Keratinocyte (primary cell): ENCODE measurements at places on chromosomes 1 and 21. TPM values are rescaled to one million over a fixed set of nuclear protein-coding genes. Genes with fewer than 3 reads are reported as not detected.

DNA sequence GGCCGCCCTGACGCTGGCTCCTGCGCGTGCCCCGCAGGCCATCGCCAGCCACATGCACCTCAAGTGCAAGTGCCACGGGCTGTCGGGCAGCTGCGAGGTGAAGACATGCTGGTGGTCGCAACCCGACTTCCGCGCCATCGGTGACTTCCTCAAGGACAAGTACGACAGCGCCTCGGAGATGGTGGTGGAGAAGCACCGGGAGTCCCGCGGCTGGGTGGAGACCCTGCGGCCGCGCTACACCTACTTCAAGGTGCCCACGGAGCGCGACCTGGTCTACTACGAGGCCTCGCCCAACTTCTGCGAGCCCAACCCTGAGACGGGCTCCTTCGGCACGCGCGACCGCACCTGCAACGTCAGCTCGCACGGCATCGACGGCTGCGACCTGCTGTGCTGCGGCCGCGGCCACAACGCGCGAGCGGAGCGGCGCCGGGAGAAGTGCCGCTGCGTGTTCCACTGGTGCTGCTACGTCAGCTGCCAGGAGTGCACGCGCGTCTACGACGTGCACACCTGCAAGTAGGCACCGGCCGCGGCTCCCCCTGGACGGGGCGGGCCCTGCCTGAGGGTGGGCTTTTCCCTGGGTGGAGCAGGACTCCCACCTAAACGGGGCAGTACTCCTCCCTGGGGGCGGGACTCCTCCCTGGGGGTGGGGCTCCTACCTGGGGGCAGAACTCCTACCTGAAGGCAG lies 23.4 kb upstream of the ARF1 start:
- no peak for DNase-seq

- no peak for DNase-seq
These were observed 6.5 kb downstream of the AIRE start for GRCh38 chr21:44291936-44292811.

DNA sequence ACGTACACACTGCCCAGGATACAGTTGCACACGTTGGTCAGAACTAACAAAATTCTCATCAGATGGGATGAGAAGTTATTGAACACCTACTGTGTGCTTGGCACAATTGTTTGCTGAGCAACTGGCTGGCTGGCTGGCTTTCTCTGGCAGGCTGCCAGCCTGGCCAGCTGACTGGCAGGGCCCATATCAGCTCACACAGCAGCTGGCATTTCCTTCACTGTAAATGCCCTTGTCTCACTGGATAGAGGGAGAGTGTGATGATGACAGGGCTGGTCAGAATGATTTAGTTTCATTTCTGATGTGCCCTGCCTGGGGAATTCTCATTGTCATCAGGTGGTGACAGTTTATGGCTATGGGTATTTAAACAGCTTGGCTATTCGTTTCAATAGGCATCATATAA lies 15.8 kb downstream of the CAMK2N1 start:
- DNase-seq = no peak

GRCh38 chr1:40059338-40059959 lies 18.9 kb downstream of the CAP1 start:
- DNase-seq = no peak

DNA sequence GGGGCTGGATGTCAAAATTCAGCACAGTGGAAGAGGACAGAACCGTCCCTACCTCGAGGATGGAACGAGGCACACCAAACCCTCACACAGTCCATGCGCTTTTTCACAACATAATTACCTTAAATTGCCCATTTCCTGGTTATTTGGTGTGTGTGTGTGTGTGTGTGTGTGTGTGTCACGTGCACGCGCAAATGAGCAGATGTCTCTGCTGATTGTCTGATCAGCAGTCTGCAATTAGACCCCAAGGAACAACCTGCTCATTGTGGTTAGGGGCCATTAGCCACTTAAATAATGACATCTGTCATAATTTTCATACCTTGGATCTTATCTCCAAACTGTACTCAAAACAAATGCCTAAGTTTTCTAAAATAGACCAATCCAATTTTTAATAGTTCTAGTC lies 23.2 kb downstream of the AVPR1B start:
- no peak for DNase-seq

GRCh38 chr1:2523191-2523890 lies 3.1 kb downstream of the PANK4 start:
- no peak for DNase-seq

DNA sequence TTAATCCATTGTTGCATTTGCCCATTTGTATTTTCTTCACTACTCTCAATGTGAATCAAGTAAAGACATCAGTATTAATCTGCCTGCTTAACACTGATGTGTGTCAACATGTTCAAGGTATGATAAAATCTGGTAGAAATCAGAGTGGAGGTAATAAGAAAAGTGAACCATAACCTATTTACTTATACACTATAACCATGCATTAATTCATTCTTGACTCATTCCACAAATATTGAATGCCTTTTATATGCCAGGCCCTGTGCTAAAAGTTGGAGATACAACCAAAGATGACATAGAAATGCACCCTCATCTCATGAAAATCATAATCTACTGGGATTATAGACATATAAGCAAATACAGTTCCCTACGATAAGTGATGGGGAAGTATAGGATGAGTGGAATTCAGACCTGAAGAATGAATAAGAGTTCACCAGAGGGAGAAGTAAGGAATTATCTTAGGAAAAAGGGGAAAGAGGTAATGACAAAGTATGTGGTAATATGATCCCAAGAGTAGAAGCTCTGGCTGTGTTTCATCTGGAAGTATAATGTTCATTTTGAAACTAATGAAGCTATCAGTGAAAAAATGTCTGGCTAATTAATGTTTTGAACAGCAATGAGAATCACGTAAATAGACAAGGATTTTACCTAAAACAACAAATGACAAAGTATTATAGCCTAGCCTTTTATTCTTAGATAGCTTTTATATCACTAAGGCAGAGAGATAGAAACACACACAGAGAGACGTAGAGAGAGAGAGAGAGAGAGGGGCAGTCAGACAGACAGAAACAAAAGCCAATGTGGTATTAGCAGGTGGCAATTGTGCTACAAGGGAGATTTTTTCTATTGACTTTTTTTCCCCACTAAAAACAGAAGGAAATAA lies 7.0 kb upstream of the RWDD3 start:
- no peak for DNase-seq

GRCh38 chr1:117173006-117173405 lies 37.7 kb downstream of the VTCN1 start:
- no peak for DNase-seq

DNA sequence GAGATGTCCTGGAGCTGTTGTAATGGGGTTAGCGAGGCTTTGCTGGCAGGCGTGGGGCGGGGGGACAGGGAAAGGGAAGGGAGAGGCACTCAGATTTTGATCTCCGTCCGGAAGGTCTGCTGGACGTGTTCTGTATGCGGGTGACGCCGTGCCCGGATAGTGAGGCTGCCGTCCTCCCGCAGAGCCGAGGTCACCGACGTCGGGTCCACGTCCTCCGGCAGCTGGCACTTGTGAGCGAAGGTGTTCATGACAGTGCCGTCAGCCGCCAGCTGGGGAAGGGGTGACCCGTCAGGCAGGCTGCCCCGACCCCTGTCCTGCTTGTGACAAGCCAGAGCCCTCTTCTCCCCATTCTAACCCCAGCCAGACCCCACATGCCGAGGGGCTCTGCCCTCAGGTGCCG lies 2.4 kb downstream of the HSPB7 start:
- DNase-seq = no peak

GRCh38 chr1:41849211-41849759 lies 69.4 kb downstream of the HIVEP3 start:
- DNase-seq = no peak

DNA sequence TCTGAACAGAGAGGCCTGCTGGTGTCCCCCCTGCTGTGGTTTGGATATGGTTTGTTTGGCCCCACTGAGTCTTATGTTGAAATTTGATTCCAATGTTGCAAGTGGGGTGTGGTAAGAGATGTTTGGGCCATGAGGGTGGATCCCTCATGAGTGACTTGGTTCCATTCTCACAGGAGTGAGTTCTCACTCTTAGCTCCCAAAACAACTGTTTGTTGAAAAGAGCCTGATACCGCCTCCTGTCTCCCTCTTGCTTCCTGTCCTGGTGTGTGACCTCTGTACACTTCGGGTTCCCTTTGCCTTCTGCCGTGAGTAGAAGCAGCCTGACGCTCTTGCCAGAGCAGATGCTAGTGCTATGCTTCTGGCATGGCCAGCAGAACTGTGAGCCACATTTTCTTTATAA lies 60.5 kb downstream of the C21orf91 start:
- DNase-seq = no peak

- DNase-seq = no peak
These were observed 849 bp downstream of the NFIA start for GRCh38 chr1:61083013-61083806.

- no peak for DNase-seq
These were observed at the start of gene IFI44L for GRCh38 chr1:78619803-78620579. TSS of gene IFI44L (plus strand) at chr1:78620448. CDS start at chr1:78627916, 7,468 bp downstream.

GRCh38 chr1:7513081-7513480 lies 258.0 kb upstream of the VAMP3 start:
- no peak for DNase-seq

DNA sequence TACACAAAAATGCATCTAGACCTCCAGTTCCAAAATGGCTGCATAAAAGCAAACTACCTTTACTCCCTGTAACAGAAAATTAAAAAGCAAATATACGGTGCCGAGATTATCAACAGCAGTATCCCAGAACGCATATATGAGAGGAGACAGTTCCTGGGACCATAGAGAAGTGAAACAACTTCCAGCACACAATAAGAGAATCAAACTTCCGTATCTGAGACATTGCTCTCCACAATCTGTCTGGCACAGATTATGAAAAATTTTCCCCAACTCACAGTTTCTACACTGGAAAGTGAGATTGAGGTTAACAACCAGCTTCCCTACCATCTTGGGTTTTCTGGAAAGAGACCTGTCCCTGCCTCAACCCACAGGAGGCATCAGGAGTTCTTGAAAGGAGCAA lies 47.2 kb upstream of the ST6GALNAC3 start:
- DNase-seq = no peak

GRCh38 chr1:41537788-41538351 lies 53.4 kb upstream of the EDN2 start:
- no peak for DNase-seq

DNA sequence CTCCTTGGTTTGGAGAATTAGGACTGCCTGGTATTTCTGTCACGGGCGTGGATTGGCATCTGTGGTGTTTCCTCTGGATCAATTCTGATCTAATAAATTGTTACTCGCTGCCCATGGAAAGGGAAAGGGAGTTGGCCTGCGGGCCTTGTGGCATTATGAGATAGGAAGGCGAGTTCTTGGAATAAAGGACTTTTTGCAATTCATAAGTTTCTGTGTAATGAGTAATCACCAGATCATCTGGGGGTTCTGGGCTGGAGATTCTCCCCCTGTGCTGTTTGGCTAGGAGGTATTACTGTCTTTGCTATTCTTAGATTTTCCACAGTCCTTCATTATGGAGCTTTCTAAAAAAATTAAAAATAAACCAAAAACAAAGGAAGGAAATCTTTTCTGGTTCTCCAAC lies 315.9 kb downstream of the CAMTA1 start:
- no peak for DNase-seq

DNA sequence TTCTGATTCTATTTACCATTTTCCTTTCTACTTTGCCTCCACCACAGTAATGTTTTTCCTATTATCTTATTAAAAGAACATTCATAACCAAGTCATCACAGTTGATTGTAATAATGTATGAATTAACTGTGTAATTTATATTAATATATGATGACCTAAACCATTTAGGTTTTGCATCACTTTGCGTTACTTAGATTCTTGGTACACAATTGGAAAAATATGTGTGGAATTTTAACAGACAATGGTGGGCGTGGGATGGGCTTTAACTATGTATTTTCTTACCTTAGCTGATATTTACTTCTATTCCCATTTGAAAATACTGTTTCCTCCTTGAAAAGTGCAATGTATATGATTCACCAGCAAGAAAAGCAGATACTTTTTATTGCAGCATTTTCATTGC lies 3.6 kb downstream of the KRTAP21-3 start:
- DNase-seq = peak; percentile 33

DNA sequence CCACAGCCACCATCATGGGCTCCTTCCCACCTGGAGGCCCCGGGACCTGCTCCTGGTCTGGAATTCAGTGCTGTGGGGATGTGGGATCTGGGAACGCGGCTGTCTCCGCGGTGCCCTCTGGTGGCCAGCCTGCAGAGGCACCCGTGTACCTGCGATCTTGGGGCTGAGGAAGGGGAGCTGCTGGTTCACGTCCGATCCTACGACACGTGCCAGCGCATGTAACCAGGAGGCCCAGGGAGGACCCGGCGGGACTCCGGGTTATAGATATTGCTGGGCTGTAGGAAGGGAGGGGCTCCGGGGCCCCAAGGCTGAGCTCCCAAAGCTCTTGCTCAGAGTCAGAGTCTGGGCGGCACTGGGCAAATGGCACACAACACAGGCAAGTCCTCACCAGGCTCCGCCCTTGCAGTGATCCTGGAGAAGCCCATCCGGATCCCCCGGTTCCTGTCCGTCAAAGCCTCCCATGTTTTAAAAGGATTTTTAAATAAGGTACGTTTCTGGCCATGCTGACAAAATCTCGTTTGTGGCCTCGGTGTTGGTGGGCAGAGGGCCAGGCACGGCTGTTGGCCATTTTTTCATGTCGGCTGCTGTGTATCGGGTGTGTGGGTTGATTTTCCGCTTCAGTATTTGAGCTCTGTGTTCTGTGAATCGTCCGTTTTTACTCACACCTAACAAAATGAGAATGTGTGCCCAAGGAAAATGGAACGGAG lies 20.1 kb downstream of the FAAP20 start:
- DNase-seq = peak; percentile 25

GRCh38 chr1:10856176-10856683 lies 59.8 kb upstream of the CASZ1 start:
- no peak for DNase-seq

- DNase-seq = no peak
These were observed 73.9 kb downstream of the OBSCN start for GRCh38 chr1:228281631-228282328.

DNA sequence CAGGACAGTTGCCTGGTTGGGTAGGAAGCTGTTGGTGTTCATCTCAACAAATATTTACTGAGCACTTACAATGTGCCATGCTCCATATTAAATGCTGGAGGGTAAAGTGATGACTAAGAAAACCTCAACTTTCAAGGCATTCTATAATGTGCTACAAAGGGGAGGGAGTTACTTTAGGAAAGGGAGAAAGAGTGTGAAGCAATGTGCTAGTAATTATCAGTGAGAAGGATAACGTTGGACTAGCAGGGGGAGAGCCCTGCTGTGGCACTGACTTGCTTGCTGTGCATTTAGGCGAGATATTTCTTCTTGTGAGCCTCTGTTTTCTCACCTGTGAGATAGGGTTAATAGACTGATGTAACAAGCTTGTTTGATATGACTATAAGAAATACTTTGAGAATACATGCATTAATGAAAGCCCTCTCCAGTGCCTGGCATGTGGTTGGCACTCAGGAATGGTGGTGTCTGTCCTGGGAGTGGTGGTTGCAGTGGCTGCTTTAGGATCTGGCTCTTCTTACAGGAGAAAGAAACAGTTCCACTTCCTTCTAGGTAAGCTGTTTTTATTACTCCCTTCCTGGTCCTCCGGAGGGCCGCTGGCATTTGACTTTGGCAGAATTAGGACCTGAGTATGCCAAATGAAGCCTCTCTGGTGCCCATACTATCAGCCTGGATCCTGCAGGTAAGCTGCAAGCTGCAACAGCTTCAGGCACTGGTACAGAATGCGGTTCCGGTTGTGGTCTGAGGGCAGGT lies 111.1 kb upstream of the COA6 start:
- DNase-seq = no peak

Gene POU3F1
- 0.32 to 1.3 TPM (median 0.59 TPM) in 3 replicates for polyA plus RNA-seq

Gene CLDN19
- 0.06 TPM in 1 of 3 replicates, not detected in the others for polyA plus RNA-seq

Gene GCLM
- polyA plus RNA-seq = 17.9 to 44.1 TPM (median 41.8 TPM) in 3 replicates

Gene TNN
- not detected in 3 replicates for polyA plus RNA-seq

Gene IVL
- polyA plus RNA-seq = 61.1 to 231 TPM (median 89.2 TPM) in 3 replicates

Gene FAM76A
- 7.1 to 13.5 TPM (median 12.0 TPM) in 3 replicates for polyA plus RNA-seq

Gene C1orf21
- 21.2 to 44.3 TPM (median 25.2 TPM) in 3 replicates for polyA plus RNA-seq
